Activated CD4-positive, alpha-beta T cell treated with anti-CD3 and anti-CD28 coated beads, Interleukin-2, amount 50 U/mL, for 4 hours (primary cell): ENCODE measurements at places on chromosomes 7 and 10.

GRCh38 chr10:102405108-102405571 lies 9.6 kb downstream of the NFKB2 start:
- DNase-seq, result no peak

DNA sequence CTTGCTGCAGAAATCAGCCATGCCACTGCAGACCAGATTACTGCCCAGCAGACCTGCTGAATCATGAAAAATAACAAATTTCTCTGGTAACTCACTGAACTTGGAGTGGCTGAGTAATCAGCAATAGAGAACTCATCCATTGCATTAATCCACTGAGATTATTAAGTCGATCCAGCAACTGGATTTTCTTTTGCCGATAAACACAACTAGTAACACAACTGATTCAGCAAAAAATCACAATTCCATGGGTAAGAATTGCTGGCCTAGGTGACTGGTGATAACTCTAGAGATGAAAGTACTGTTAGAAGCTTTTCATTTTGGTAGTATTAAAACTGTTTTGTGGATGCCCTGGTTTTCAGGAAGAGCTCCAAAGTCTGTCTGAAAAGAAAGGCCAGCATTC lies 214.5 kb downstream of the ETV1 start:
- DNase-seq, result no peak

DNA sequence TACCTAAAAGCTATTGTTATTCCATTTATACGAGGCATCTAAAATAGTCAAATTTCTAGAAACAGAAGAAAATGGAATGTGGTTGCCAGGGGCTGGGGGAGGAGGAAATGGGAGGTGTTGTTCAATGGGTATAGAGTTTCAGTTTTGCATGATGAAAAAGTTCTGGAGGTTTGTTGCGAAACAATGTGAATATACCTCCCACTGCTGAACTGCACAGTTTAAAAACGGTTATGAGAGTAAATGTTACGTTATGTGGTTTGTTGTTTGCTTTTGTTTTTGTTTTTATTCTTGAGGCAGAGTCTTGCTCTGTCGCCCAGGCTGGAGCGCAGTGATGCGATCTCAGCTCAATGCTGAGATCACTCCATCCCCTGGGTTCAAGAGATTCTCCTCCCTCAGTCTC lies 64.9 kb upstream of the NRBF2 start:
- DNase-seq, result no peak

DNA sequence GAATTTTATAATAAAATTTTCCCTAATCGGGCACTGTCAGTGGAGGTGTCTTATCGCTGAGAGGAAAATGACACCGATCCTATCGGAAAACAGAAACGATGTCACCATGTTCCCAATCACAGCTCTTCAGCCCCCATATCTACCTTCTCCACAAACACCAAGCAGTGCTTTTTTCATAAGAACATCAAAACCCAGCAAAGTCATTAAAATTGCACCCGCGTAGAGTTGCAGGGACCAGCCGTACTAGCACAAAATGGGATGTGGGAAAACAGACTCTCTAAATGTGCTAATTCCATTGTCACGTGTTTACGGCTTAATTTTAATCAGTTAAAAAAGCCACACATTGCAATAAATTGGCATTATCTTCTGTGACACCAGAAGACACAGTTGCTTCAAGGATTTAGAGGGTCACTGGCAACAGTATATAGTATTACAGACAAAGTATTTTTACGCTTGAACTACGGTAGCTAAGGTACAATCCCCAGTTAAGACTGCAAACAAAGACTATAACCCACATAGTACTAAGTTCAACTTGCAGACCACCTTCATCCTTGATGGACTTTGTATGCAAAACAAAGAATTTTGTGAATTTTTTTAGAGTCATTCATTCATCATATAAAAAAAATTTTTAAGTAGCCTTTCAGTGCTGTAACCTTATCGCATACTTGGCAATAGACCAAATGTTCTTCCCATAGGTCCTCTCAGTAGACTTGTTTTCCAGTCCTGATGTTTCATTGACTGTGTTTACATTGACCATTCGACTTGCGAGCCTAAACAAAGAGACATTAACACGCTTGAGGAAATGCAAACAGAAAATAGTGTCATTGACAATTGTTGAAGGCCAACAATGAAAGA lies 116.0 kb downstream of the VTI1A start:
- DNase-seq, result no peak

GRCh38 chr10:91185239-91185875 lies 35.1 kb upstream of the PCGF5 start:
- no peak for DNase-seq

DNA sequence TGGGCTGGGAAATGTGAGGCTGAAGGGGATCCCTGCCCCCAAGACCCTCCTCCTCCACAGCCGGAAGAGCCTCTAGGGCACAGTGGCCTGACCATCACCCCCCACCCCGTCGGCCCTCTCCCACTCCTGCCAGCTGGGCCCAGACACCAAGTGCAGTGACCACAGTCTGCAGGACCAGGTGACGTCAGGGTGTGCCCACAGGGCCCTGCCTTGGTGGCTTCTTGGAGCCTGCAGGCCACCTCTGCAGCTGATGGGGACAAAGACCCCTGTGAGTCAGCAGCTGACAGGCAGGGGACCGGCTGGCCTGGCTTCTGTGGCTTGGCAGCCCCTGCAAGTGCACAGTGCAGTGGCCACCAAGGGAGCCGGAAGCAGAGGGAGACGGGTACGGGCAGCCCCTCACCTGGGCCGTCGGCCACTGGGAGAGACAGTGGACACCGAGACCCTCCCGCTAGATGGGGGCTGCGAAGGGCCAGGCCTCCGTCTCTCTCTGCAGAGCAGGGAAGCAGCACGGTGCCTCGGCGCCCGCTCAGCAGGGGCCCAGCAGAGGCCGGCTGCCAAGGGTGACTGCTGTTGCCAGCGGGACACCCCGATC lies 274.6 kb downstream of the ELFN1 start:
- DNase-seq, result no peak

DNA sequence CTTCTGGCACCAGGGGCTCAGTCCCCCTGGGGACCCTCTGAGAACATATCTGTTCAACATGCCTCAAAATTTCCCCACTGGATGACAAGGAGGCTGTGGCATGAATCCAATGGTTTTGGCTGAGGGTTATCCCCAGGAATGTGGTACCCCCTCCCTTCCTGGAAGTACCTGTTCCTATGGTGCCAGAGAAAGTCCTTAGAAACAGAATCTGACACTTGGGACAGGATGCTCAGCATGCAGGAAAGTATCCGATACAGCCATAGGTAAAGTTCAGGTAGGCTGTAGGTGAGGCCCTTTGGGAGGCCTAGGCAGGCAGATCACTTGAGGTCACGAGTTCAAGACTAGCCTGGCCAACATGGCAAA lies 42.7 kb upstream of the A1CF start:
- no peak for DNase-seq

DNA sequence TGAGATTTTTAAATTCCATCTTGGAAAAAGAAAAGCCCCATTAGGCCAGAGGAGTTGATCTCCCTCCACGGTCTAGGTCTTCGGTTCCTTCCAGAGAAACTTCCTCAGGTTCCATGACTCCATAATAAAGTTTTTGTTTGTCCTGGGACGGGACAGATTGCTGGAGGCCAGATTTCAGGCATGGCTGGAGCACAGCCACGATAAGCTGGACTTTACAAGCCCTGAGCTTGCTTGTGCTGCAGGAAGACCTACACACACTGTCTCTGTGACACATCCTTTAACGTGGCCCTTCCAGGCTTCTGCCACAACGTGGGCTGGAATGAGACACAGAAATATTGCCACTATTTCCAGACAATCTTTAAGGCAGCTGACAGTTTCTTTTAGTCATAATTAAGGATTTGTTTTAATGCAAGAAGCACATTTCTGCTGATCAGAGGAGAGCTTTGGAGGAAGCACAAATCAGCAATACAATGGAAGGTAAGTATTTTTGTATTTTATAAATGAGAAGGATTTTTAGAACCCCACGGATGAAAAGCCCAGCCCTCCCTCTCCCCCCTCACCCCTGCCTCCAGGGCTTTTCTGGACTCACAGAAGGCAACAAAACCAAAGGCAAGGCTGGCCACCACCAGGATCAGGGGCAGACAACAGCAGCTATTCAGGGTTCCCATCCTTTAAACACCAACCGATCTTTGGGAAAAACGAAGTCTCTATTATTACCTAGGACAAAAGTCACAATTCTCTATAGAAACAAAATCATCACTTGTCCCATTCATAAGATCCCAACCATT lies 6.5 kb downstream of the CTBP2 start:
- DNase-seq, result no peak

GRCh38 chr7:64888901-64889685 lies 14.0 kb upstream of the ZNF273 start:
- no peak for DNase-seq

DNA sequence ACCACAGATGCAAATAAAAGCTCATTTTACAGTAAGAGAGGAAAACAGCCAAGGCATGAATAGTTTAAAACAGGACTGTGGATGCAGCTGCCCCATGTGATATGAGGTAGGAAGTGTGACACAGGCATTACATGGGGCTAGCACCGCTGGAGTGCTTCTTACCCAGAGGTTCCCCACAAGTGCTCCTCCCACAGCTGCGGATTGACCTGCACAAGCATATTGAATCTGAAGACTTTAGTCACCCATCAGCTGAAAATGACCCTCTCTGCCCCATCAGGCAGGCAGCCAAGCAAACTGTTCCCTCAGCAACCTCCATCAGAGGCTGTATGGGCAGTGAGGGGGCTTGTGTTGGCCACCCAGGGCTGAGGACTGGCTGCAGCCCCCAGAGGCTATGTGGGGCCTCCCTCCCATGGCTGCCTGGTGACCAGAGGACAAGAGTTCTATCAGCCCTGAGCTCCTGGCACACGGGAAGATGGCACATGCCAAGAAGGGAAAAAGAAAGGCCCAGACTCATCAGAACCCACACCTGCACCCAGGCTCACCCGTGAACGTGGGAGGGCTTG lies 98.7 kb downstream of the TCERG1L start:
- DNase-seq, result no peak

DNA sequence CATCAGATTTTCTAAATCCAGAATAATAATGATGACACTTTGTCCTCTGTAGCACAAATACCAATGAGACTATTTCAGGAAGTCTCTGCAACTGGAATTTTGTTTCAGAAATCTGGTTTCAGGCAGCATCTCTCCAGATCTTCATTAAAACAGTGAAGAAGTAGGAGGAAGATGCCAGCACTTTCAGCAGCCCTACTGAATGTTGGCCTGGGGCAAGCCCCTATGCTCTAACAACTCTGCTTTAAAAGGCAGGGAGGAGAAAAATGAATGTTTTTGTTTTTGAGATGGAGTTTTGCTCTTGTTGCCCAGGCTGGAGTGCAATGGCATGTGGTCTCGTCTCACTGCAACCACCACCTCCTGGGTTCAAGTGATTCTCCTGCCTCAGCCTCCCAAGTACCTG lies 7.2 kb upstream of the CAV1 start:
- no peak for DNase-seq

DNA sequence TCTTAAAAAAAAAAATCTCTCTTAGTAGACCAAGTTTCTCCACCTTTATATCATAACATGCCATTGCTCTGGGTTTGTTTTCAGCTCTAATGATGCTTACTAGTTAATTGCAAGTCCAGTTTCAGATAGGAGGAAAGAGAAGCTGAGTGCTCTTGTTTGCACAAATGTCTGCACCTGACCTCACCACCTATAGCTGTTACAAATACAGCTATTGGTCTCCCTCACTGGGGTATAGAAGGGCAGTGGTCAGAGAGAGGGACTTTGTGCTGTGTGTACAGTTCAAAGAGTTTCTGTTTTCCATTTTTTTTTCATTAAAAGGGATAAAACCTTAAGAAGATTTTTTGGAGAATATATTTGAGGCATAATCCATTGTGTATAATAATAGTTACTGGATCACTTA lies 52.7 kb downstream of the TAS2R16 start:
- no peak for DNase-seq

GRCh38 chr7:112414855-112415490 lies 35.3 kb upstream of the IFRD1 start:
- DNase-seq, result no peak

DNA sequence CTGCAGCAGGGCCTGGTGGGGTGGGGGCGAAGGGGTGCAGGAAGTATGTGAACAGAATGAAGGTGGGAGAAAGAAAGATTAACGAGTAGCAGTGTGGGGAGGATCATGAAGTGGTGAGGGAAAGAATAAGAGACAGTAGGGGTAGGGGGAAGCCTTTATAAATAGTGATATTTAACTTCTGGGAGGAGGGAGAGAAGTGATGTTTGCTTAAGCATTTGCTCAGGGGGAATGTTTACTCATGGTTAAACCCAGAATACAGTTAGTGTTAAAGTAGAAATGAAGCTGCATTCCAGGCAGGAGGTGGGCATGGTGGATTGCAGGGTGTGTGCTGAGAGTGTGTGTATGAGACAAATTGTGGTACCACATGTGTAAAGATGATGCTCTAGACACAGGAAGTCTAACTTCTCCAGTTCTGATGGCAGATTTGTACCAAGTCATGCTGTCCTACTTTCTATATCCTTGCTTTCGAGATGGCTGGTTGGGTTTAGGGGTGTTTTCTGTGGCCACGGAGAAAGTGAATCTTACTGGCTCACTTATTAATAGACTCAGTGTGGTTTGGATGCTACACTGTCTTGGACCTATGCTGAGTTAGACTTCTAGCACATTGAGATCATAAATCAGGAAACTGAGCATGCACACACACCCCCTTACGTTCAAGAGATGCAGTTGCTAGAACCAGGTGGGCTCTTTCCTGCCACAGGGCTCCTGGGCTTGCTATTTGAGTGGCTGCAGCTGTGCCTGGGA lies 10.6 kb upstream of the DNMBP start:
- DNase-seq, result no peak

- no peak for DNase-seq
Measured at GRCh38 chr7:33093266-33093665, 15.9 kb downstream of the RP9 start.

- no peak for DNase-seq
Measured at GRCh38 chr10:93110472-93111146, 36.9 kb downstream of the CYP26A1 start.

DNA sequence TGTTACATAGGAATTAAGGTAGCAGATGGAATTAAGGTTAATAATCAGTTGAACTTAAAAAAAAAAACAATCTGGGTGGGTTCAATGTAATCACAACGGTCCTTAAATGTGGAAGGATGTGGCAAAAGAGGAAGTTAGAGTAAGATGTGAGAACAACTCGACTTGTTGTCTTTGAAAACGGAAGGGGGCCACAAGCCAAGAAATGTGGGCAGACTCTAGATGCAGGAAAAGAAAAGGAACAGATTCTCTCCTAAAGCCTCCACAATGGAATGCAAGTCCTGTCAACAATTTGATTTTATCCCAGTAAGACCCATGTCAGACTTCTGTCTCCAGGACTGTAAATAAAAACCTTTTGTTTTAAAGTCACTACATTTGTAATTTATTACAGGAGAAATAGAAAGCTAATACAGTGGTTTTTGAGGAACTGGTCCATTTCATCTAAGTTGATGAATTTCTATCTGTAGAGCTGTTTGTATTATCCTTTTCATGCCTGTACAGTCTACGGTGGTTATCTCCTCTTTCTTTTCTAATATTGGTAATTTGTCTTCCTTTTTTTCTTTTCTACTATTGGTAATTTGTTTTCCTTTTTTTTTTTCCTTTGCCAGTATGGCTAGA lies 8.6 kb downstream of the MCMBP start:
- no peak for DNase-seq

GRCh38 chr7:7920481-7920880 lies 48.1 kb upstream of the GLCCI1 start:
- DNase-seq, result no peak

GRCh38 chr7:28731092-28731658 lies 227.0 kb downstream of the TRIL start:
- DNase-seq, result no peak

GRCh38 chr7:159064121-159064815 lies 80.4 kb downstream of the VIPR2 start:
- DNase-seq, result no peak

GRCh38 chr7:130560972-130561371 lies 69.1 kb downstream of the MEST start:
- DNase-seq, result no peak
